ENCODE measurements at places on chromosomes 4 and X. TPM values are rescaled to one million over a fixed set of nuclear protein-coding genes. Genes with fewer than 3 reads are reported as not detected.

DNA sequence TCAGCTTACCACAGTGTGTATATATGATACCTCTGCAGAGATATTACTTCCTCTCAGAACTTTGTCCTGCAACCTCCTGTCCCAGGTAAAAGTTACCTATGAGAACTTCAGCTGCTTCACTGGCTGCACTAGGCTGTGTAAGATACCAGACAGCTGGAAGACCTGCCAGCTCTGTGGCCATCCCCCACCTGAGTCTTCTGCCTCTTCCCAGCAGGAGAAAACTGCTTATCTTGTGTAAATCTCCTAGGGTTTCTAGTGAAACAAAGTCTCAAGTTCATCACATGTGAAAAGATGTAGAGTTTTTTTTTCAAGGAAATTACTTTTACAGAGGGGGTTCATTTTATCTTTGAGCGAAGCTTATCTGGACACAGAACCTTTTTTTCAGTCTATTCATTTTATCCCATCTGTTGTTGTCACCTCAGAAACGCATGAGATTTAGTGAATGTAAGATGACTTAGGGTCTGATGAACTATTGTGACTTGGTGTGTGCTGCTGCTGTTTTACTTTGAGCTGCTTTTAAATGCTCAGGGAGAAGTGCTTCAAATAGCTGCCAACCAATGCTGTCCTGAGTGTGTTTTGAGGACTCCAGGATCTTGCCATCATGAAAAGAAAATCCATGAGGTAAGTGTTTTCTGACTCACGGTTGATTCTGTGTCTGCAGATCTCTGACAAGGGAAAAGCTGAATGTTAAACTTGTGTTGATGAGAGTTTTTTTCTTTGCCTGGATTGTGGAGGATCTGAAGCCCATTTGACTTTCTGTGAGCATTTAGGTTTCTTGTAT is 187.8 kb downstream of the FRAS1 start:
- no peak for DNase-seq

GRCh38 chr4:38509551-38509950 is 154.4 kb upstream of the KLF3 start:
- DNase-seq, result no peak

GRCh38 chrX:43474321-43474720 is 181.8 kb upstream of the MAOA start:
- no peak for DNase-seq

- no peak for DNase-seq
Observed at GRCh38 chr4:15410750-15411149, 17.1 kb upstream of the C1QTNF7 start.

DNA sequence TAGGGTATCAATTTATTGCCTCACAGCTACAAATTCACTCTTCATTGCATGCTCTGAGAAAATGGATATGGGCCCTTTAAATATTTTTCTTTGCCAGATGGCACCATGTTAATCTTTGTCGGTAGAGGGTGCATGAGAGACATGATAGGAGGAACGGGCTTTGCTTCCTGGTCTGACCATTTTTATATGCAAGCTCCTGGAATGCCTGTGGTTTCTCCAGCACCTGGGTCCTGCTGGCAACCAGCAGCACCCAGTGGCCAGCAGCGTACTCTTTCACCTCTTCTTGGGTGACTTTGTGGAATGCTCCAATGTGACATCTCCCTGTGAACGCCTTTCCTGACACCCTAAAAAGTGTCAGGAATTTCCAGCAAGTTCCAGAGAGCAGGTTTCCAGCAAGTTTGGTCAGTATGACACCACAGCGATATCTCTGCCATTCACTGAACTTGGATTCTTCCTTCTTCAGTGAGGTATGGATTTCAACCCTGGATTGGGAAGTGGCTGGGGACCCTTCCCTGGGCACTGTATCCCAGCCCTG is 140.3 kb upstream of the PGRMC2 start:
- no peak for DNase-seq

GRCh38 chr4:7585768-7586167 is 151.0 kb upstream of the PSAPL1 start:
- DNase-seq, result no peak

The CCDC158 gene
- polyA plus RNA-seq, result 0.23 TPM

The GPC4 gene
- polyA plus RNA-seq, result 18.3 TPM

The GC gene
- polyA plus RNA-seq, result 1.5 TPM

The NLGN3 gene
- polyA plus RNA-seq, result 1.8 TPM

The C4orf50 gene
- polyA plus RNA-seq, result 0.04 TPM

Measured in urinary bladder (tissue), 4 donors.